ENCODE measurements at places on chromosomes 1 and 21. TPM values are rescaled to one million over a fixed set of nuclear protein-coding genes. Genes with fewer than 3 reads are reported as not detected.

- no peak for DNase-seq
Measured at GRCh38 chr1:194809215-194809614, 1622.8 kb upstream of the B3GALT2 start.

DNA sequence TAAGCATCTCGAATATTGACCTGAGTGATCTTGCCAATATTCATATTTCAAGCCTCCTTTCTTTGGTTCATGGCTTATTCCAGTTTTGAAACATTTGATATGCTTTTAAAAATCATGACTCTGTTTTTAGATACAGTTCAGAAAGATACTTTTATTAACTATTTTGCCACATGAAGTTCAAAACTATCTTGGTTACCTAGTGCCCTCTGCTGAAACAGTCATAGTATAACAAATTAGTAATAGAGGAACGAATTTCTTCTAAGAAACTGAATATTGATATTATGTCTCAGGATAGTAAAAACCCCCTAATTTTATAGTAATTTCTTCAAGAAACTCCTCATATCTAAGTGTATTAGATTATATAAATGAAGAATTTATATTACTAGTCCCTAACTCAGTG, 52.6 kb upstream of the RC3H1 start:
- peak; percentile 55 for DNase-seq

DNA sequence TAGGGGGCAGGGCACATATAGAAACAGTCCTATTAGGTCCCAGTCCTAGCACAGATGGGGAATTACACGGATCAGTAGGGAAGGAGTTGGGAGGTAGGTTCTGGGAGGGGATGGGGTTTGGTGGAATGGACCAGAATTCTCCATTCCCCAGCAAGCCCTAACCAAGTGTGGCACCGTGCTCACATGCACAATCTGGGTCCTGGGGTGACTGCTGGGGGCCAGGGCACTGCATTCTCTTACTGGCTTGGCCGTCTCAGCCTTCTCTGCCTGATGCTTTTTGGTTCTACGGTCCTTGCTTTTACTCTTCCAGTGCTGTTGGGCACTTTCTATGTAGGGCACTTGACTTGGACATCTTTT, 53.9 kb downstream of the NENF start:
- DNase-seq = no peak

DNA sequence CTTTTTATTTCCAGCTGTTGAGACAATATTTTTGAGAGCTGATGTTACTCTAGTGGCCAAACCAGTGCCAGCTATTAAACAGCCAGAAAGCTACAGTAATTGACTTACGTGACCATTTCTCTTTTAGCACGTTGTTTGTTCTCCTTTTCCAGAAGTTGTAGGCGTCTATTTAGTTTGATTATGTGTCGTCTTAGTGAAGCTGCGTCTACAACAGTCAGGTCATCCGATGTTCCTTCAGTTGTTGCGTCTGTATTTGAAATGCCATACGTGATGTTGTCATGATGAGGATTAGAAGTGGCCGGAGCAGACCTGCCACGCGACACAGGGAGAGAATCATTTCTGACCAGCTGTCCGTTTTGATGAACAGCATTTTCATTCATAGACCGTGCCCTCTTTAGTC, 38.2 kb downstream of the TMEM51 start:
- DNase-seq = no peak

TMEM81 gene
- total RNA-seq = 0.22 TPM

Data from M059J (cell line).